ENCODE measurements at places on chromosomes 12 and 14. TPM values are rescaled to one million over a fixed set of nuclear protein-coding genes. Genes with fewer than 3 reads are reported as not detected.

DNA sequence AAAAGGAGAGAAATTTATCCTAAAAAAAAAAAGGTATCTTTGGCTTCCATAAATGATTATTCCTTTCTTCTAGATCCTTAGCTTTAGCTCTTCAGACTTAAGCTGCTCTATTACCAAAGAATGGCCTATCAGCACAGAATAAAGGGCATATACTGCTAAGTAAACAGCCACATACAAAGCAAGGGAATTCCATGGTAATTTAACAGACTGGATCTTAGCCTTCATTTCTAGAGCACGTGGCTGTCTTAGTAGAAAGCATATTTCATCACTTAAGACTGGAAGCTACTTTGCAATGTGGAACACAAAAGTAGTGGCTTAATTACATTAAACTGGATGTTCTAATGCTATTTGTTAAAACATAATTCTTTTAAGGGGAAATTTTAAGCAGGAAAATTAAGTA lies 23.1 kb downstream of the TMED10 start:
- no peak for DNase-seq

- DNase-seq, result no peak
Observed at GRCh38 chr12:85781766-85782165, 54.4 kb downstream of the RASSF9 start.

Gene R3HDM2
- total RNA-seq, result 11.3 TPM

Gene ADAM21
- total RNA-seq, result 0.40 TPM

GRCh38 chr14:37114002-37114401 lies 58.4 kb downstream of the SLC25A21 start:
- peak; percentile 39 for DNase-seq

DNA sequence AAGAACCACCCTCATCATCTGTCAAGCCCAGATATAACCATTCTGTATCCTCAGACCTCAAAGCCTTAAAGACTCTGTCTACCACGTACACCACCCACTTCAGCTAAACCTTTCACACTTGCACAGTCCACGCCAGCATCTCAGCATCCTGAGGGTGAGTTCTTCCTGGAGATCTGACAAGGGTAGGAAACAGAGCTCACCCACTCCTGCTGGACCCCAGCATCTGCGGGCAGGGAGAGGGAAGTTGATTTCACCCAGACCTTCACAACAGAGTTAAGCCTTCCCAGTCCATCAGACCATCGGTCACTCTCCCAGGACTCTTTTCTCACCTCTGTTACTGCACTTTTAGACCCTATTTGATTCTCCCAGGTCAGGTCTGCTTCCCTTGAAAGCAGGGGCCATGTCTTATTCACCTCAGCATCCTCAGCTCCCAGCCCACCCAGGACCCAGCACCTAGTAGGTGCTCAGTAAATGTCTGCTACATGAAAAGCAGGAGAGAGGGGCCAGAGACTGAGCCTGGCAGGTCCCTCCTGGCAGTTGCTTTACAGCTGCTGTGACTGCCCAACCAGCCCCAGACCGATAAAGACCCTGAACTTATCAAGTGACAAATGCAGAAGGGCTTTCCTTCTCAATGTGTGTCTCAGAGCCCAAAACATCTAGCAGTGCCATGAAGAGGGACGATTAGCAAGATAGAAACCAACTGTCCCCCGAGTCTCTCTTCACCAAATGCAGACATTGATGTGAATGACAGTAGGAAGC lies 34.1 kb downstream of the ANO2 start:
- DNase-seq, result no peak

GRCh38 chr12:48361664-48362339 lies 11.1 kb upstream of the ZNF641 start:
- DNase-seq, result no peak

Gene PPFIBP1
- total RNA-seq, result 96.9 TPM

DNA sequence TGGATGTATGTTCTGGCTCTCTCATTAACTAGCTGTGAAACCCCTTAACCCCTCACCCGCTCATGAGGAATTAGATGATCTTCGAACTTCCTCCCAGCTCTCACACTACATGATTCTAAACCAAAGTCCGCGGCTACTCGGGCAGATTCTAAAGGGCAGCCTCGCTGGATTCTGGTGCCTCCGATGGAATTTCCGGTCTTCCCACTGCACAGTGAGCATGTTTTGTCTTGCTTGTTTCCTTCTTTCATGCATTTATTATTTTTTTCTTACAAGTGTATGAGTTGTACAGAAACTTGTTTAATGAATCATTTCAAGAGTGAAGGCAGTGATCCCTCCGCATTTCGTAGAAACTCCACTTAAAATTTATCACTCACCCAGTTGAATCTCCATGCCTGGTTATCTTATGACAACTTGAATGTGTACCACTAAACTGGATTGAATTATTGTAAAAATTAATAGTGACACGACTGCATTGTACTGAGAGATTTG lies 4.5 kb upstream of the HCAR3 start:
- DNase-seq, result peak; percentile 51

GRCh38 chr14:21205678-21206581 lies 50.1 kb upstream of the OR5AU1 start:
- no peak for DNase-seq

DNA sequence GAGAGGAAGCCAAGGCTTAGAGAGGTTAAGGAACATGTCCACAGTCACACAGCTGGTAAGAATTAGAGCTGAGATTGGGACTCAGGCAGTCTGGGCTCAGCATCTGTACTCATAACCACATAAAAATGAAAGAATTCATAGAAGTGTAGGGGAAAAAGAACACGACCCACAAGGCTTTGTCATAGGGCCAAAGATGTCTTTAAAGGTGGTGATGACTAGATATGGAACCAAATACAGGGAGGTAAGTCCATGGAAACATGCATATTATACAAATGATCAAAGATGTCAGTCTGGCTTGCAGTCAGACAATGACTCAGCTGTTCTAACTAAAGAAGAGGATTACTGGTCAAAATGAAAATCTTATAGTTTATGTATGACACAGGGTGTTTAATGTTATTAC lies 7.2 kb upstream of the SSPN start:
- DNase-seq, result no peak

Gene VDR
- 10.1 TPM for total RNA-seq

DNA sequence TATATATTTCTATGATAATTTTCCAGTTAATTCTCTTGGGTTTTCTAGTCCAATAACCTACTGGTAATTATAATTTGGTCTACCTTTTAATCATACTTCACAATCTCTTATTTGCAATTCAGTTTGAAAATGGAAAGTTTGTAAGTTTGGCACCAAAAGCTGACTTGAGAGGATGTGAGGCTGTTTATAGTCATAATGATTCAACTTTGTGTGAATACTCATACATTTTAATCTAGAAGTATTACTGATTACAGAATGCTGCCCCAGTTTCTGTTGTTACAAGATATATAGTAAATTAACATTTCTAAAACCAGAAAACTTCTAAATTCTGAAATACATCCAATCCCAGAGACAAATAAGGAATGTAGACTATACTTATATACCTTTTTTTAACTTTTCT lies 158.2 kb downstream of the SLC38A4 start:
- no peak for DNase-seq

Gene PPHLN1
- 91.9 TPM for total RNA-seq

DNA sequence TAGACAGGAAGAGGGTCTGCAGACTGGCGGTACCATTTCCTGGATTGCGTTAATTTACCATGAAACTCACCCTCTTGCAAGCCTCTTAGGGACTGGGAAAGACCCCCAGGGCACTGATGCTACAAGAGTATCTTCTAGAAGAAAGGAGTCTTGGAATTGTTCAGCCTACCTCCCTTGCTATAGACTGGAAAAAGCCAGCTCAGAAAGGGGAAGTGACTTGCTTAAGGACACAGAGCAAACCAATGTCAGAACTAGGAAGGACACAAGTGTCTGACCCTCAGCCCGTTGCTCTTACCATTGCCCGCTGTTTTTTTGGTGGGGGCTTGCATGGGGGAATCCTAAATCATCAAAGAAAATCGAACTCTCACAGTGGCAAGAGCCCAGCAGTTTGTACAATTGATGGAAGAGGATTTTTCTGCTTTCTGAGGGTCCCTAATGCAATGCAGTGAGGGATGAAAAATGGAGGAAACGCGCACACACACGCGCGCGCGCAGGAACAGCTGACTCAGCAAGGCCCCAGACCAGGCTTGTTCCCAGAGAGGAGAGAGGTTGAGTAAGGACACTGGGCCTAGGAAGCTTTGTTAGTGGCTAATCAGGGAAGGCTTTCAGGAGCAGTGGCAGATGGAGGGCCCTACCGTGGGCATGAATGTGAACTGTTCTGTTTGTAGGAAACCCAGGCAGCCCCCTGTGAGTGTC lies 50.9 kb downstream of the RIN3 start:
- no peak for DNase-seq

DNA sequence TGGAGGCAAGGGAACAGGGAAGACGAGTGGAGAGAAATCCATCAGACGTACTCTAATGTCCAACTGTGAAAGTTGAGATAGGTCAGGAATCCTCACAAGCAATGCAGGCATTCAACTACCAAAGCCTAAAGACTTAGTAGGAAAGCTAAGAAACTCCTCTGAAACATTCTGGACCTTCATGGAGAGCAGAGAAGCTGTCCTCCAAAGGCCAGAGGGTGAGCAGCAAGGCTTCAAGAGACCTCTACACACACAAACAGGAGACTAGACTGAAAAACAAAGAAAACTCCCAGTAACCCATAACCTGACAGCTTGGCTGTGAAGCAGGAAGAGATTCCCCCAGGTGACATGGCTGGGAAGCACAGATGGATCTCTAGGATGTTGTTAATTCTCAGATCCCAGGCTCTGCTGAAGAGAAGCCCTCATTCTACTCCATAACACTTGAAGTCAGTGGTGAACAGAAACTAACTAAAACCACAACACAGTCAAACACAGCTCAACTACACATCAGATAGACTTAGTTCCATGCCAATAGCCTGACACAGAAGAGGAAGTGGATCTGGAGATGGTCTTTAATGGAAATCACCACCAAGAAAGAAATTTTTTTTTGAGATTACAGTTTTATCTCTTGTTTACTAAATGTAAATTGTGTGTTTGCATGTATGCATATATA lies 23.2 kb upstream of the LYZ start:
- no peak for DNase-seq

Gene AQP6
- not detected for total RNA-seq

Gene CCDC184
- 0.51 TPM for total RNA-seq

- no peak for DNase-seq
Observed at GRCh38 chr12:66189486-66189843, 451 bp downstream of the IRAK3 start.

Gene BRAP
- 27.0 TPM for total RNA-seq

GRCh38 chr12:549476-550082 lies 89.8 kb downstream of the B4GALNT3 start:
- DNase-seq, result no peak

Gene NUDT14
- total RNA-seq, result 18.3 TPM

DNA sequence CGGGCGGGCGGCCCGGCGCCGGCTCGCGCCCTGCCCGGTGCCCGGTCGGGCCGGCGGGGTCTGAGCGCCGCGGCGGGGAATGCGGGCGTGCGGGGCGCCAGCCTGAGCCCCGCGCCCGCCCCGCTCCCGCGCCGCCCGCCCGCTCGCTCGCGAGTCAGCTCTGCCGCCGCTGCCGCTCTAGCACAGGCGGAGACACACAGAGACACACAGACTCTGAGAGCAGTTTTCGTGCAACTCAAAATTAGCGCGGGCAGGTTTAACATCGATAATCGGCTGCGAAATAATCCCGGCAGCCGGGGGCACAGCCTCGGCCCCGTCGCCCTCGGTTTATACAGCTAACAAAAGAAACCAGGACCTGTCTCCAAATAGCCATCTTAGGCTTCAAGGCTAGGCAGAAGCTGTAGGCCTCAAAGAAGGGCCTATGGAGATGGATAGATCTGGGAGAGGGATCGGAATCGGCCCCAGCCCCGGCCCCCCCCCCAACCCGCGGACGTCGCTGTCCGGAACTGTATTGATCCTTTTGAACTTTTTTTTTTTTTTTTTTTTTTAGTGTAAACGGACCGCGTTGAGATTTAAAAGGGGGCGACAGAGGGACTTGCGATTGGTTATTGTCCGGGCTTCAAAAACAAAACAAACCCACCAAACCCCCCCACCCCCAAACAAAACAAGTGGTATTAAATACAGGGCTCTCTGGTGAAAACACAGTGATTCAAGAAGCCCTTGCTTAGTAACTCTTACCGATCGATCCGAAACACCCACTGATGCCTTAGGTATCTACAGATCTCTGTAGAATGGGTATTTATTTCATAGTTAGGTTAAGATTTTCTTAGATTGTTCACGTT lies 1.1 kb downstream of the ARID2 start:
- peak; percentile 57 for DNase-seq

Gene TIGAR
- total RNA-seq, result 9.7 TPM

DNA sequence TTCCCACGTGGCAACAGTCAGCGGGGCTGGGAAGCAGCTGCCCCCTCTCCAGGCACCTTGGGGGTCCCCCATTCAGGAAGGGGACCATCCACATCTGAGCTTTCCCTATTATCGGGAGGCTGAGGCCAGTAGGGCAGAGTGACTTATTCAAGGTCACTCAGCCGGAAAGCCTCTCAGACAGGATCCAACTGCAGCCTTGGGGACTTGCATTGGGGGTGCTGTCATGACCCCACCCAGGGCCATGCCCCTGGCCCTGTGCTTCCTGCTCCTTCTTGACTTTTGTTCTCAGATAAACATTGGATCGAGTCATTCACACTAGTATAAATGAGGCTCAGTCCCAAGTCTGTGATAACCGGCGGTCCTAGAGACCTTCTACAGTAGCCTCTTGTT lies 12.6 kb downstream of the BEGAIN start:
- DNase-seq, result no peak

Gene CYP27B1
- 2.6 TPM for total RNA-seq

- DNase-seq, result peak; percentile 13
Observed at GRCh38 chr14:88323086-88323522, at the start of gene KCNK10. TSS of gene KCNK10 (minus strand) at chr14:88323269. CDS start at chr14:88322798, 471 bp downstream.

Gene TAMALIN
- total RNA-seq, result 1.1 TPM

GRCh38 chr14:102277874-102278630 lies 26.9 kb downstream of the MOK start:
- DNase-seq, result no peak

GRCh38 chr12:10688042-10688441 lies 14.2 kb upstream of the STYK1 start:
- no peak for DNase-seq

Gene PARPBP
- 43.3 TPM for total RNA-seq

GRCh38 chr12:50070314-50071060 lies 13.1 kb downstream of the ASIC1 start:
- peak; percentile 83 for DNase-seq

GRCh38 chr14:103628221-103628683 lies 759 bp upstream of the KLC1 start:
- peak; percentile 95 for DNase-seq

GRCh38 chr12:7431993-7432685 lies 11.8 kb downstream of the CD163L1 start:
- DNase-seq, result peak; percentile 49

Gene NCAPD2
- 95.2 TPM for total RNA-seq

DNA sequence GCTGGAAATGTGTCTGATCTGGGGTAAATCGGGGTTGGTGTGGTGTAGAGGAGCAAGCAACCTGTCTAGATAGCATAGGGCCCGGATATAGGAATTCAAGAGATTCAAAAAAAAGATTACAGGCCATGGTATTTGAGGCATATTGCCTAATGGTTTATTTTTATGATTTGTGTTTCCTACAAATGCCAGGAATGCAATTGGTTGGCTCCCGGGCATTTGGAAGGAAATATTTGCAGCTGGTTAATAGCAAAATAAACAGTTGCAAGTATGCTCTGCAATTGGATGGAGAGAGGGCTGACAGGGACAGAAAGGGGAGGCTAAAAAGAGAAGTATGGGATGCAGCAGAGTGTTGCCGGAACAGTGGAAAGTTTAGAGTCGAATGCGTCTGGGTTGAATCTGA lies 315.6 kb upstream of the ATP2B1 start:
- no peak for DNase-seq

Measured in Daoy (cell line).